ENCODE measurements at places on chromosomes 5 and 9.

DNA sequence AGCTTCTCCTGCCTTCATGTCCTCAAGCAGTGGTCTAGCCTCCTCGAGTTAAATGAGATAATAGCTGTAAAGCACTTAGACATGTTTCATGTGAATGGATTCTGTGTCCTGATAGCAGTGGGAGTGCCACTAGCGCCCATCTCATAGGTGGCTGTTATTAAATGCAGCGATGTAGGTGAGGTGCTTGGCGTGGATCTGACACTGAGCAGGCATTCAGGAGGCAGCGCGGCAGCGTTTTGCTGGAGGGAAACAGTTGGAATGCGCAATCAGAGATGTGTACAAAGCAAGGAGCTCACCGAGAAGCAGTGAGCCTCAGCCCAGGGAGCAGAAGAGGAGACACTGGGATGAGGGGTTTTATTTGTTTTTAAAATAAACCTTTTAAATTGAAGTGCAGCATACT lies 106.6 kb downstream of the RGS3 start:
- no peak for DNase-seq

DNA sequence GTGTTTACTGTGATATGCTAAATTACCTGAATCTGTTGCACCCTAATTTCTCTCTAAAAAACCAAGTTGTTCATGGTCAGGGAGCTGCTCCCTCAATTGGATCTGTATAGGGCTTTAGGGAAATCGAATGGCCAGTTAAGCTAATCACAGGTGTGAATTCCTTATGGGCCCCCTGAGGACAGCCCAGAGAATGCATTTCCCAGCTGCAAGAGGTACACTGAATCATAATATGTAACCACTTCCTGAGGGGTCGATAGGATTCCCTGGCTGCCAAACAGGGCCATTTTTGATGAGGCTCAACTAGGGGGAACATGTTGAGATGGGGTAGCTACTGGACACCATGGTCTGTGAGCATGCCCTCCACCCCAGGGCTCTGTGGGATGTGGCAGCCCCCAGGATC lies 478.6 kb downstream of the CCDC171 start:
- no peak for DNase-seq

DNA sequence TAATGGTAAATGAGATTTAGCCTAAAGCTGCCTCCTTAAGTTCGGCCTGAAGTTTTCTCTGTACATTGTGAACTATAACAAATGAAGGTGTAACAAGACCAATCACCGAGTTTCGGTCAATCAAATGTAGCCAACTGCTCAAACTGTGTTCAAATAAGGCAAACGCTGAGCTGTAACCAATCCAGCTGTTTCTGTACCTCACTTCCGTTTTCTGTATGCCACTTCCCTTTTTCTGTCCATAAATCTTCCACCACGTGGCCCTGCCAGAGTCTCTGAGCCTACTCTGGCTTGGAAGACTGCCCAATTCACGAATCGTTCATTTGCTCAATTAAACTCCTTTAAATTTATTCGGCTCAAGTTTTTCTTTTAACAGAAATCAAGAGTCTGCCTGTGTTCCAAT lies 193.5 kb upstream of the KLF9 start:
- no peak for DNase-seq

GRCh38 chr9:128723352-128723865 lies 518 bp downstream of the ZDHHC12 start:
- DNase-seq = no peak

DNA sequence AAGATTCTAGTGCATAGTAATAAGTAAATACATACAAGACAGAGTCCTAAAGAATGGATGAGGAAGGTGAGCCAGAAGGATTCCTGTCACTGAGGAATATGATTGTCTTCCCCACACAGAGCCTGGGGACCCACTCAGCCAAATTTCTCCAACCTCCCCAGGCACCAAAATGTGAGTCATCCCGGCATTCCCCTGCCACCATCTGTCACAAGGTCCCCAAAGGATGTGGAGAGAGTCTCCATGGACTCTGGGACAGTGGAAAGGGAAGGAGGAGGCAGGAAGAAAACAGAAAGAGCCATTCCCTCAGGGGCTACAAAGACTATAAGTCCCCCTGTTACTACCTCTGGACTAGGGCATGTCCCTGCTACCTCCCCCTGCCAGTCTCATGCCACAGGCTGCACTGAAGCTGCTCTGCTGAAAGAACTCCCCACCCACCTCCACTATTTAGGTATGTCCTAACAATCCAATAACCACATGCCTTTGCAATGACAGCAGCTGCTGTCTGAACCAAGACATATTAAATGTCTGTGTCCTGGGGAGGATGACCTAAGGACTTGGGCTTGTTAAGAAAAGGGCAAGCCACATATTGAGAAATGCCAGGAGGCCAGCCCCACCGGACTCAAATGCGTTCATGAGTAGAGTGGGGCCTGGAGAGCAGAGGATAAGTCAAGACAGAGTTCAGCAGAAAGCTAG lies 10.7 kb upstream of the OR5C1 start:
- no peak for DNase-seq

DNA sequence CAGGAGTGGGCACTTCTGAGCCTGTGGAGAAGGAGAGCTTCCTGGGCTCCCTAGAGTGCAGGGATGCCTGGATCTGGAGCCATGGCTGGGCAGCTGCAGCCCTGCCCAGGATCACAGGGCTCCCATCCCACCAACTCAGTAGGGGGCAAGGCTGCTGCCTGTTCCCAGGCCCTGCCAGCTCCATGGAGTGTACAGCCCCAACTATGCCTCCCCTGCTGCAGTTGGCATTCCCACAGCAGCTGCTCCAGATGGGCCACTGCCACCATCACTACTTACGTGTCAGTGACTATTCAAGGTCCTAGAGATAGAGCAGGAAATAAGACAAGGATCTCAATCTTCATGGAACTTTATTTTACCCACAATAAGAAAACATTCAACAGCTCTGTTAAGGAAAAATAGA lies 107.1 kb upstream of the TNPO1 start:
- no peak for DNase-seq
